ENCODE measurements at places on chromosomes 13 and 19.
A peak's percentile ranks its signal among the peaks of the same experiment; 100 is the strongest.

GRCh38 chr19:28956961-28957360 lies 256.0 kb downstream of the UQCRFS1 start:
- no peak for DNase-seq

GRCh38 chr13:50957620-50958019 lies 48.0 kb downstream of the RNASEH2B start:
- DNase-seq = no peak

DNA sequence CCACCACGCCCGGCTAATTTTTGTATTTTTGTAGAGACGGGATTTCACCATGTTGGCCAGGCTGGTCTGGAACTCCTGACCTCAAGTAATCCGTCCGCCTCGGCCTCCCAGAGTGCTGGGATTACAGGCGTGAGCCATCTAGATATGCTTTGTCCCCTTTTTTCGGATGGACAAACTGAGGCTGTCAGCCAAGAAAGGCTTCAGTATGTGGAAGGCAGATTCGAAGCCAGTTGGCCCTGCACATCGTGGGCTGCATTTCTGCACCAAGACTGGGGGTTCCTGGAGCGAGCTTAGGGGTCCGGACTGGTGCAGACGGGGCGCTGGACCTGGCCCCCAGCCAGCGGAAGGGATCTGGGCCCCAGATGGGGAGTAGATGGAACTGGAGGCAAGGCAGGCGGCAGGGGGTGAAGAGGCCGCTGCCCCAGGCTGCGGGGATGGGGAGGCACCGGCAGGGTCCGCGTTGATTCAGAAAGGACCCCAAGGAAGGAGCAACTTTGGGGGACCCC lies 9.7 kb upstream of the JUND start:
- no peak for DNase-seq

GRCh38 chr13:51488212-51488611 lies 35.4 kb upstream of the INTS6 start:
- no peak for DNase-seq

DNA sequence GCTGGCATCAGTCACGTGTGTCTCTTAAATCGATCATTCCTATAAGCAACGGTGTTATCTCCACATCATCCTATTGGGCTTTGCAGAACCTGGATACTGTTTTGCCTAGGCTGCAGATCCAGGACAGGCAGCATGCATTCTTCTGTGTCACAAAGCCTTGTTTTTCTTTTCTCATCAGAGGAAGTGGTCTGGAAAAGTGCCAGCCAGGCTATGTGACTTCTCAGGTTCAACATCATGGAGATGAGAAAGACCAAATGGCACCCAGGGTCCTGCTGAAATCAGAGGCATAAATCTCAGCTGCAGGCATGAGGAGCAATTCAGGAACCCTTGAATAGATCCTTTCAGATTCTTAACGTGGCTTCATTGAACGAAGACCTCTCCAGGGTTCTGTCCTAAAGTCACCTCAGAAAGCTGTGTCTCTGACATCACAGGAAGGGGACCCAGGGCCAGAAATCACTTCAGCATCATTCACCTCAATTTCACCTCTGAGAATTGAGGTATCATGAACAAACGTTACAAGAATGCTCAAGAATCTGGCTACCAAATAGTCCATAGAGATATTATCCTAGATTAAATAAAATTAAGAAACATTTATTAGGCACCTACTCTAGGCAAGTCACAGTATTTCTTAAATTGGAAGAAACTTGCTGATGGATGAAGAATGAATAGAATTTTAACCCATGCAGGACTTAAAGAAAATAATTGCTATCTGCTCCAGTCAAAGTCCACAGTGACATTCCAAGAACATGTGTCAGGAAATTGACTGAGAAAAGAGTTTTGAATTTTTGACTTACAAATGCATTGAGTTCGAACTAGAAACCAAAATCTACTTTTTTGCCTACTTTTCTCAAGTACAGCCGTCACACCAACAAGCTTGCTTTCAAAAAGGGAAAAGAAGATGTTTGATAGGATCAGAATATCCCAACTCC lies 124.1 kb downstream of the COG6 start:
- peak; percentile 49 for DNase-seq

DNA sequence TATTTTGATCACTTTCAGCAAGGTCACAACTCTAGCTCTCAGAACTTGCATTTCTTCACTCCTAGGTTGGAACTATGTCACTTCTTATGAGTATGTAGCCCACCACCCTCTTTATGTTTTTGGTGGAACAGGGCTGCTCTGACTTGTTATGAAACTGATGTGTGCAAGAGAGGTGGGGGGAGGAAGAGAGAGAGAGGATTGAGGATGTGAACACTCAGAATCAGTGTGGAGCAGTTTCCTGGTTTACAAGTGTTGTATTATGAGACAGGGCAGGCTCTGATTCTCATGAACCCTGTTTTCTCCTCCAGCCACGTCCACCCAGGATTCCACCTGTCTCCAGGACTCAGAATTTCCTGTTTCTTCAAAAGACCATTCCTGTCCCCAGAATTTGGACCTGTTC lies 16.1 kb downstream of the ZNF317 start:
- no peak for DNase-seq

DNA sequence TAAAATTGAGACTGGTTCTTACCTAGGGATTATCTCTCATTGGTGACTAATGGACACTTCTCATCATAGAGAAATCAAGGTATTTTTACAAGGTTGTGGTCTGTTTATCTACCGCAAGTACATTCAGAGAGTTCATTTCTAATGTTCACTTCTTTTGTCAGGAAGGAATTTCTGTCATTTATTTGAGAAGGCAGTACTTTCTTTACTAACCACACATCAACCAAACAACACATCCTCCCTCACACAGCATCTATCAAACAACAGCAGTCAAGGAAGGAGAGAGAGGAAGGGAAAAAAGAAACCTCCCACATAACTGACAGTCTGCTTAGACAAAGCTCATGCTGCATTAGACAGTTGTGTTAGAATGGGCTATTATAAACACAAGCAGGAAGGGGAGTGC lies 182.3 kb upstream of the KLF12 start:
- no peak for DNase-seq

DNA sequence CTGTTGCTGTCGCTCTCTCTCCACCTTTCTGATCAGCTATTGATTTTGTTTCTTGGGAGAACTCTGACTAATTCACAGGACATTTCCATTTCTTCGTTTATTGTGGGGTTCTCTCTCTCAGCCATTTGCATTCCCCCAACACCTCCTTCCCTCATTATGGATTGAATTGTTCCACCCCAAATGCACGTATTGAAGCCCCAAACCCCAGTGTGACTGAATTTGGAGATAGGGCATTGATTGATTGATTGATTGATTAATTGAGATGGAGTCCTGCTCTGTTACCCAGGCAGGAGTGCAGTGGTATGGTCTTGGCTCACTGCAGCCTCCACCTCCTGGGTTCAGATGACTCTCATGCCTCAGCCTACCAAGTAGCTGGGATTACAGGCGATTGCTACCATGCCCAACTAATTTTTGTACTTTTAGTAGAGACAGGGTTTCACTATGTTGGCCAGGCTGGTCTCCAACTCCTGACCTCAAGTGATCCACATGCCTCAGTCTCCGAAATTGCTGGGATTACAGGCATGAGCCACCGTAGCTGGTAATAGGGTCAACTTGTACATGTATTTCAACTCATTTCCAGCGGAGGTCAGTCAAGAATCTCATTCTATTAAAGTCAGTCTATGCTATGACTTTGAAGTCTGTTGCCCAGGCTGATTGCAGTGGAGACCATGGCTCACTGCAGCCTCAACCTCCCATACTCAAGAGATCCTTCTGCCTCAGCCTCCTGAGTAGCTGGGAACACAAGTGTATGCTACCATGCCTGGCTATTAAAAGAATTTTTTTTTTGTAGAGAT lies 13.6 kb downstream of the NFILZ start:
- DNase-seq = no peak

GRCh38 chr13:25864936-25865335 lies 186.9 kb downstream of the SHISA2 start:
- no peak for DNase-seq

- DNase-seq = no peak
Observed at GRCh38 chr13:44955406-44955805, 33.9 kb downstream of the NUFIP1 start.

- peak; percentile 59 for DNase-seq
Observed at GRCh38 chr19:2578901-2579677, 103.2 kb downstream of the GADD45B start.

- DNase-seq = no peak
Observed at GRCh38 chr13:108657519-108657918, 28.1 kb downstream of the MYO16 start.

DNA sequence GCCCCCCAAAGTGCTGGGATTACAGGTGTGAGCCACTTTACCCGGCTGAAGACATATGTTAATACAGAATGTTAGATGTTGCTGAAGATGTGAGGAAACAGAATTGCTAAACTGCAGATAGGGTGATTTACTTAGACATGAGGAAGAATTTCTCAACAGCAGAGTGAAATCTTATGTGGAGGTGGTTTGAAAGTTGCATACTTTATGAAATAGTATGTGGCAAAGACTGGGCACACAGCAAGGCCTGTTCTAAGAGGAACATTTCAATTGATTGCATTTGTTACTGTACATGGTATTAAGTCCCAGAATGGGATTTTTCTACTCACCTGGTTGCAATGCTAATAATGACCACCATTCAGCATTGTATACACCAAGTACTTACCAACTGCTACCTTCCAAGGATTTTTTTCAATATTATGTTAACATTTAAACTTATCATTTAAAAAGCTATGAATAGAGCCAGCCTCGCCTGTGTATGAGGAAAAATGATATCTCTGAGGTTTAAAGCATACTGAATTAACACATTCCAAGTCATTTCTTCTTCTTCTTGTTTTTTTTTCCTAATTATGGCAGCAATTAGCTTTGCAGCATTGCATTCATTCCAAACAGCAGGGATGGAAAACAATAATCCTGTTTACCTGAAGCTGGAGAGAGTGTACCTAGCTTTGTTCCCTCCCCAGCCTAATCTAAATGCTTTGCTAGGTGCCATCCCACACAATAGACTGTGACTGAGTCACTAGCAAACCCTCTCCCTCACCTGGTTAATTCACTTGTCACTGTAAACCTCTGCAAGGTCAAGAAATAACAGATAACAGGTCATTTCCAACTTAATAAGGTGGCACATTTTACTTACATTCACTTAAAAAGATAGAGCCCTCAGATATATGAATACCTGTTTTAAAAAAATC lies 19.4 kb upstream of the KLF5 start:
- DNase-seq = no peak

DNA sequence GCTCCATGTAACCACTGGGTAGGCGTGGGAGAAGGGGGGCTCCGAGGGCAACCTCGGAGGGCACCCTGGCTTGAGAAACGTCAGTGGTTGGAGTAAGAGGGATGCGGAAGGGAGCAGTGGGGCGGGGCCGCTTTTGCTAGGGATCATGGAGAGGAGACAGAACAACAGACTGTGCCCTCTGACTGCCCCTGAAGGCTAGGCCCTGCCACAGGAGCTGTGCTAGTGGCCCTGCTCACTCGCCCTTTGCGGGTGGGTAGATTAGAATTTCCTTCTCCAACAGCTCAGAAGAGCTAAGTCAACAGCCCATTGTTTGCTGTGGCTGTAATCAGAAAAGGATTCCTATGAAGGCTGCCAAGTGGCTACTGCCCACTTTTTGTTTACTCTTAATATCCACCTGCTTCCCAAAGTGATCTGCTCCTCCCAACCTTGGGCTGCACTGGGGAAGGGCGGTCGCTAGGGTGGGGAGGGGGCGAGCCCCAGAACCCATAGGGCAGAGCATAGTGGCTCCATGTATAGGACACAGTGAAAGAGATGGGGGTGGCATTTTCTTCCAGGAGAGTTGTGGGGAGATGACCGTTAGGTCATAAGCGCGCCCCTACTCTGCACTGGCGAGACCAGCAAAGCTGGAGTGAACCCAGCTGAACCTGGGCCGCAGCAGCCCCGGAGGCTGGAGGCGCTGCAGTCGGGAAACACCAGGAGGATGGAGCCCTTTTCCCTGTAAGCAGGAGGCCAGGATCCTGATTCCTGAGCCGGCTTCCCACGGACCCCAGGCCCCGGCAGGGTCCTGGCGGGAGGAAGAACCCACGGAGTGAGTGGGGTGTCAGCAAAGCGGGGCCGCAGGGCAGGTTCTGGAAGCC lies 1.9 kb upstream of the C1QTNF9 start:
- DNase-seq = no peak

DNA sequence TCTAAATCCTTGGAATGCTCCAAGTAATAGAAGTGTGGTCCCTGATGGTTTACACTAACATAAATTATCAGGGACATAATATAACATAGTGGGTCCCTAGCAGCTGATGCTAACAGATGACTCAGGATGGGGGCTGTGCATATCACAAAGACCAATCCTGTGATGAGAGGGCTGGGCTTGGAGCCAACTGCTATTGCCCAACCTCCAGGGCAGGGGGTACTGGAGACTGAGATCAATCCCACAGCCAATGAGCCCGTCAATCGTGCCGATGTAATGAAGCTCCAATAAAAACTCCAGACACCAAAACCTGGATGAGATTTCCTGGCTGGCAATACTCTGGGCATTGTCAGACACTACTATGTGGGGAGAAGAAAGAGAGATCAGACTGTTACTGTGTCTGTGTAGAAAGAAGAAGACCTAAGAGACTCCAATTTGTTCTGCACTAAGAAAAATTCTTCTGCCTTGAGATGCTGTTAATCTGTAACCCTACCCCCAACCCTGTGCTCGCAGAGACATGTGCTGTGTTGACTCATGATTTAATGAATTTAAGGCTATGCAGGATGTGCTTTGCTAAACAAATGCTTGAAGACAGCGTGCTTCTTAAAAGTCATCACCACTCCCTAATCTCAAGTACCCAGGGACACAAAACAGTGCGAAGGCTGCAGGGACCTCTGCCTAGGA lies 33.4 kb downstream of the ABCC4 start:
- no peak for DNase-seq

- DNase-seq = no peak
Observed at GRCh38 chr13:50468849-50469669, 374.4 kb downstream of the DLEU7 start.

- no peak for DNase-seq
Observed at GRCh38 chr13:110989331-110989730, 74.5 kb upstream of the ANKRD10 start.

DNA sequence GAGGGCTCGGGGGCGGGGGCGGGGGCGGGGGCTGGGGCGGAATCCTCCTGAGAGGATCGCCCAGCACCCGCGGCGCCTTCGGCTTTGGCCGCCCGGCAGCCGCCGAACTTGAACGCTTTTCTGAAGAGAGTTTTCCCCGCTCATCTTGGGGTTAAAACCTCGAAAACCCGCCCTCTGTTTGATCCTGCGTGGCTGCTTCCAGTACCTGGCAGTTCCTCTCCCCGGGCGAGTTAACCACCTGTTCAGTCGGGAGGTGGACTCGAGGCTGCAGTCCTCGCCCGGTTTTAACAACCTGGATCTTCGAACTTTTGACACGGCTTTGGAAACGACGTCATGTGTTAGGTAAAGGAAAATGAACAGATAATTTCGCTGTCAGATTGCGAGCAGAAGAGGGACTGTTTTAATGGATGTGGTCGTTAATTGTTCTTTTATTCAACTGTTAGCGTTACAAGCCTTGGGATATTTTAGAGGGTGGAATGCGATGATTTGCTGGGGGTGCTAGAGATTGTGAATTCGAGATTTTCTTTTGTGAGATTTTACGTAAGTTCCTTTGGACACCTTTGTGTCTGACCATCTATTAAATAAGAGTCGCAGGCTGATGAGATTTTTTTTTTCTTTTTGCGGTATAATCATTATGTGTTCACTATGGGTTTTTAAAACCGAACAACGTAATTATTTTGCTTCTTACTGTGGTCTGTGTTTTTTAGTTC lies 1.0 kb downstream of the FNDC3A start:
- no peak for DNase-seq

Measured in activated CD4-positive, alpha-beta T cell treated with anti-CD3 and anti-CD28 coated beads for 4 hours (primary cell).